Regular cardiac myocyte (primary cell): ENCODE measurements at places on chromosomes 6 and 20. TPM values are rescaled to one million over a fixed set of nuclear protein-coding genes. Genes with fewer than 3 reads are reported as not detected.

Gene CDKN1A
- 230 and 557 TPM in 2 replicates for total RNA-seq

Gene PDSS2
- total RNA-seq, result 13.0 and 13.2 TPM in 2 replicates

Gene ULBP3
- 7.3 and 16.7 TPM in 2 replicates for total RNA-seq

Gene TMEM74B
- under 0.01 TPM in 1 of 2 replicates, not detected in the other for total RNA-seq

Gene GLP1R
- total RNA-seq, result under 0.01 TPM in 1 of 2 replicates, not detected in the other

Gene ARMC2
- total RNA-seq, result 1.5 and 6.2 TPM in 2 replicates

Gene NCOA3
- 33.9 and 35.5 TPM in 2 replicates for total RNA-seq

Gene TPBG
- 61.9 and 79.2 TPM in 2 replicates for total RNA-seq

Gene ARMH2
- total RNA-seq, result not detected in 2 replicates

Gene ZNF311
- 0.96 and 2.3 TPM in 2 replicates for total RNA-seq

Gene RBBP8NL
- total RNA-seq, result not detected in 2 replicates

Gene SASH1
- total RNA-seq, result 71.7 and 118 TPM in 2 replicates

Gene ARFGEF3
- total RNA-seq, result 0.19 and 0.56 TPM in 2 replicates

Gene TINAG
- not detected in 2 replicates for total RNA-seq

Gene RAMACL
- 0.38 and 1.1 TPM in 2 replicates for total RNA-seq

Gene SLPI
- total RNA-seq, result 0.58 TPM in 1 of 2 replicates, not detected in the other

Gene TNNC2
- total RNA-seq, result 0.56 TPM in 1 of 2 replicates, not detected in the other

Gene PACSIN1
- not detected in 2 replicates for total RNA-seq

Gene CHD6
- total RNA-seq, result 20.9 and 39.7 TPM in 2 replicates

Gene SPINT4
- not detected in 2 replicates for total RNA-seq

Gene TRPC4AP
- 82.3 and 120 TPM in 2 replicates for total RNA-seq

Gene TNFRSF6B
- 2.7 and 8.7 TPM in 2 replicates for total RNA-seq

Gene CABLES2
- 0.28 and 0.96 TPM in 2 replicates for total RNA-seq

Gene KIAA1755
- 2.5 and 3.1 TPM in 2 replicates for total RNA-seq

Gene DSN1
- total RNA-seq, result 14.7 and 25.9 TPM in 2 replicates
